ENCODE measurements at places on chromosomes 4 and X. TPM values are rescaled to one million over a fixed set of nuclear protein-coding genes. Genes with fewer than 3 reads are reported as not detected.
A peak's percentile ranks its signal among the peaks of the same experiment; 100 is the strongest.

DNA sequence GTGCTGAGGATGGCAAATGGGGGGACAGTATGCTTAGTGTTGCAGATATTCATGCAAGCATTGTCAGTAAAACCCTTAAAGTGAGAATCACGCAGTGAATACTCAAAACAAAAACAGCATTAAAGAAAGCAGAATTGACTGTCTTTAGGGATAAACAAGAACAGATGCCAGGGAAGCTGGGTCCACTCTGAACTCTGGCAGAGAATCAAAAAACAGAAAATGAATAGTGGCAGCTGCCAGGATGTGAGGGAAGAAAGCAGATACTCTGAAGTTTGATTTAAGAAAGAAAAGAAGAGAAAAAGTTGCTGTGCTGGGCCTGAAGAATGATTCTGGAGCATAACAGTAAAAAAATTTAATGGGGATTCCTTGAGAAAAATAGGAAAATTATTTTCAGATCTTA is 131.5 kb downstream of the GABRA2 start:
- no peak for DNase-seq
- no peak overlapping the region for H3K4me3 ChIP-seq
- H3K4me1 ChIP-seq: no peaks in the 10 kb centered on the region
- no peaks in the 10 kb centered on the region for H3K27me3 ChIP-seq
- H3K27ac ChIP-seq: no peak overlapping the region
- no peaks in the 10 kb centered on the region for H3K36me3 ChIP-seq

DNA sequence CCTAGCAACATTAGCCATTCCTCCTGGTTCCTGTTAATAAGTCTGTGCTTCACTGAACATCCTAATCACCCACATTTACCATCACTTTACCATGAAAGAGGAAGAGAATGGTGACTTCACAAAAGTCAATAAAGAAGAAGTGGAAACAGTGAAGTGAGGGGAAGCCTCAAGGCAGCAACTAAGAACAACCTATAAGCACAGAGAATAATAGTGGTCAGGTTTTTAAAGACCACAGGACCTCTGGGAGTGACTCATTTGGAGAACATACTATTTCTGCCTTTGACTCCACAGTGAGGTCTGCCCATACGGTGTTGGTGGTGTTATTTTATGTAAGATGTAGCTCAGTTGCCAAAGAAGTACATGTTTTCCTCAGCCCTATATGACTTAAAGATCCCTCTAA is 86.0 kb upstream of the TET2 start:
- no peaks in the 10 kb centered on the region for H3K4me1 ChIP-seq
- no peak overlapping the region for H3K4me3 ChIP-seq
- no peaks in the 10 kb centered on the region for H3K36me3 ChIP-seq
- DNase-seq: no peak

- no peak overlapping the region for H3K27ac ChIP-seq
- H3K4me3 ChIP-seq: no peak overlapping the region
Observed at GRCh38 chrX:41956027-41956426, 32.7 kb upstream of the CASK start.

DNA sequence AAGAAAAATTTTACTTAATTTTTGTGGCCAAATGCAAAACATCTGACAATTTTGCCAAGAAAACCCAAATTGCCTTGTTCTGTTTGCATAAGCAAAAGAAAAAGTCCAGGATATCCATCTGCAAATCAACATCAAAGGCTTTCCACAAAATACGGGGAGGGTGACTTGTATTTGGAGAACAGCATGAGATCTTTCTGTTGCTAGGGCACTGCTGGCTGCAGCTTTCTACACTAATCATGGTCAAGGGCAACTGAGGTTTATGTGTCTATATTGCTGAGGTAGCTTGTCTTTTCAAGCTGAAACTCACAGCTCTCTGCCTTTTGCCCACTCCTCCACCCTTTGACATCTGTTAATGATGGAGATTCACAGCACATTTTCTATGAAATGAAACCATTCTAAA is 389.1 kb downstream of the NKX6-1 start:
- H3K4me1 ChIP-seq: no peaks in the 10 kb centered on the region
- H3K27ac ChIP-seq: no peak overlapping the region
- no peaks in the 10 kb centered on the region for H3K27me3 ChIP-seq
- H3K4me3 ChIP-seq: no peak overlapping the region
- H3K36me3 ChIP-seq: no peaks in the 10 kb centered on the region

- H3K27ac ChIP-seq: no peak overlapping the region
- H3K36me3 ChIP-seq: no peaks in the 10 kb centered on the region
- no peak overlapping the region for H3K4me3 ChIP-seq
- no peaks in the 10 kb centered on the region for H3K4me1 ChIP-seq
- DNase-seq: peak; percentile 42
Observed at GRCh38 chr4:3880615-3881120, 114.5 kb downstream of the ADRA2C start.

GRCh38 chr4:67049446-67049845 is 495.9 kb downstream of the CENPC start:
- H3K4me3 ChIP-seq: no peak overlapping the region
- no peaks in the 10 kb centered on the region for H3K27me3 ChIP-seq
- no peak for DNase-seq
- no peaks in the 10 kb centered on the region for H3K4me1 ChIP-seq
- H3K36me3 ChIP-seq: no peaks in the 10 kb centered on the region
- H3K27ac ChIP-seq: no peak overlapping the region

- H3K27ac ChIP-seq: no peak overlapping the region
- H3K36me3 ChIP-seq: no peaks in the 10 kb centered on the region
- no peak for DNase-seq
- H3K27me3 ChIP-seq: no peaks in the 10 kb centered on the region
Observed at GRCh38 chrX:109643687-109644086, 18.7 kb upstream of the KCNE5 start.

GRCh38 chr4:2652415-2653160 is 103.5 kb downstream of the TNIP2 start:
- H3K27me3 ChIP-seq: no peaks in the 10 kb centered on the region
- DNase-seq: no peak
- no peaks in the 10 kb centered on the region for H3K4me1 ChIP-seq
- peaks cover 62% of the 10 kb centered on the region for H3K36me3 ChIP-seq
- no peak overlapping the region for H3K27ac ChIP-seq
- H3K4me3 ChIP-seq: no peak overlapping the region

- H3K4me1 ChIP-seq: no peaks in the 10 kb centered on the region
- no peaks in the 10 kb centered on the region for H3K36me3 ChIP-seq
- H3K27ac ChIP-seq: no peak overlapping the region
- H3K27me3 ChIP-seq: no peaks in the 10 kb centered on the region
- no peak overlapping the region for H3K4me3 ChIP-seq
- no peak for DNase-seq
Observed at GRCh38 chrX:33065415-33065814, 145.9 kb downstream of the DMD start.

GRCh38 chrX:123975180-123975579 is 13.7 kb downstream of the STAG2 start:
- peaks cover 46% of the 10 kb centered on the region for H3K4me1 ChIP-seq
- no peaks in the 10 kb centered on the region for H3K36me3 ChIP-seq
- no peak for DNase-seq
- no peak overlapping the region for H3K27ac ChIP-seq
- no peaks in the 10 kb centered on the region for H3K27me3 ChIP-seq

RAB40AL gene
- total RNA-seq: 0.58 TPM

HOPX gene
- 729 TPM for total RNA-seq

ARMCX2 gene
- total RNA-seq: 53.5 TPM

AKAP14 gene
- not detected for total RNA-seq

NUDT11 gene
- 0.58 TPM for total RNA-seq

ERAS gene
- total RNA-seq: not detected

CT45A1 gene
- total RNA-seq: not detected

Measured in left lung (tissue), 14 donors.